IPS-NIHi11 (cell line): ENCODE measurements at places on chromosomes 6 and 20.

DNA sequence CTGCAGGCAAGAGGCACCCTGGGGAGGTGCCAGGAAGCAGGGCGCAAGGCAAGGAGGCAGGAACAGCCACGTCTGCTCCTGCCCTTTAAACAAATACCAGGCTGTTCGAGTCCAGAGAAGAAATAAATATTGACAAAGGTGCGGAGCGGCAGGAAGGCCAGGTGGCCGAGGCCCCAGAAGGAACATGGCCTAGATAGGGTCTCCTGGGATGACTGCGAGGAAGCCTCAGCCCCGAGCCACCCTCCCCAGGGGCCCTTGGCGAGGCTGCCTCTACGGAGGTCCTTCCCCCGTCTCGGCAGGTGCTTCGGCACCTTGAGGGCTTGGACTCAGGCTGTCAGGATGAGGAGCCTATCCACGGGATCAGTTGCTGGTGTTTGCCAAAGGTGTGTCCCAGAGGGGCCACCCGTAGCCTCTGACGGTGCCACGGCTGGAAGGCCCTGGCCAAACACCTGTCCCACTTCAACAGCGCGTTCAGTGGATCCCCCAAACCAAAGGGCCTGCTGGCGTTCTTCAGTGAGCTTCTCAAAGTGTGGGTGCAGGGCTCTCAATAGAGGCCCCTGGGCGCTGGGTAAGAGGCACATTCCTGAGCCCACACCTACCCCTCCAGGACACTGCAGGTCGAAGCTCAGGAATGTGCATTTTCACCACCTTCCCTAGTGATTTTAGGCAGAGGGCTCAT, 39.8 kb downstream of the SNX5 start:
- peak; percentile 46 for DNase-seq

GRCh38 chr20:64192406-64192805, 28.2 kb downstream of the MYT1 start:
- DNase-seq: peak; percentile 86

GRCh38 chr6:39880594-39880993, 53.7 kb downstream of the MOCS1 start:
- DNase-seq: no peak

- no peak for DNase-seq
Measured at GRCh38 chr20:61699495-61700374, 365.9 kb downstream of the TAF4 start.

DNA sequence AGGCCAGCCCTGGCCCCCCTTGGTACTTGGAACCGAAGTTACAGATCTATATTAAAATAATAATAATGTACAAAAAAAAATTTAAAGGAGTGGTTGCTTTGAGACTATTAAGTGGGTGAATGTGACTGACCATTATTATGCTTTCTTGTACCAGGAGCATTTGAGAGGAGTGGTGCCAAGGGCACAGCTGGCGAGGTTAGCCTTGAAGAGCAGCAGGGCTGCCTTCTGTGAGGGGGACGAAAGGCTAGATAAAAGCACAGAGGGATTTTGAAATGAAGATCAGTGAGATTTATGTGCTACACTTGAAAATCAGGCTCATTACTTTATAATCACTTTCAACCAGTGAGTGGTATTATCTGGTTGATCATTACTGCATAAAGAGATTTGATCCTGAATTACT, 48.6 kb downstream of the FIG4 start:
- no peak for DNase-seq
